ENCODE measurements at places on chromosomes 7 and 10.

DNA sequence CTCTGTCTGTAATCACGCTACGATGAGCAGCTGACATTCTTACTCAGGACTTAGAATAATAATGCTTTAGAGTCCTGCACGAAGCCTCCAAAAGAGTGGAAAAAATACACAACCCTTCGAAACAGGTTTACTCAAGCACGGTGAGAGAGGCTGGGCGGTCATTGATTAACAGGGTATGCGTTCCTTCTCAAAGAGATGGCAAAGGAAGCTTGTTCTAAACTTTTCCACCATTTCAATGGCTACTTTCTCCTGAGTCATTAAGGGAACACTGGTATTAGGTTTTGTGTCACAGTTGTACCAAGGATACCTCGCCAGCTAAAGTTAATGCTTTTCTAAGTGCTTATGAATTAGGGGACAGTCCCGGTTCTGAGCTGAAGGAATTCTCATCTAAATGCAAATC is 141.9 kb upstream of the RHEB start:
- no peak for DNase-seq

DNA sequence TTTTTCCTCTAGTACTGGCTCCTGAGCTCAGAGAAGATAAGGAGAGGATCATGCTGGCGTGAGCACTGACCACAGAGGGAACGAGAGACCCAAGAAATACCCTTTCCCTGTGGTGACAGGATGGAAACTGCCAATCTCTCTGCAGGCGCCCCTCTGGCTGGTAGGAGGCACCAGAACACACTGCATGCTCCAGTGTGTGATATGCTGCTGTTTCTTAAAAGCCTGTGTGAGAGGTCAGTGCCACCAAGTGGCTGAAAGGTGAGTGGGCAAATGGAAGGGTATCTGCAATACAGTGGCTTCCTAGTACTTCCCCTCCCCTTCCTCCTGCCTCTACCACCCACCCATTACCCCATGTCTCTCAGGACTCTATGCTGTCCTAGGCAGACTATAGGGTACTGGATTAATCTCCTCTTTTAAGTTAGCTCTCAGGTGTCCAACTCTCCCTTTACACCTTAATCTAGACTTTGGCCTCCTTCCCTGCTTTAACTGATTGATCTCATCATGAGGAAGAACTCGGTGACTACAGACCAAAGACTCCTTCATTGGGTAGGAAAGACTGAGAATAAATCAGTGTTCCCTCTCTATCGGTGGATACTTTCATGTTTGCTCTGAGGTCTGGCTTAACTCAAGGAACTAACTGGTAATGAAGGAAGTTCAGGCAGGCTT is 283.6 kb downstream of the ADRA2A start:
- DNase-seq = peak; percentile 41

GRCh38 chr7:76054123-76055120 is 6.5 kb downstream of the MDH2 start:
- no peak for DNase-seq

GRCh38 chr7:15197042-15197977 is 294.8 kb upstream of the DGKB start:
- DNase-seq = peak; percentile 52

- DNase-seq = no peak
These were observed 37.3 kb upstream of the TMEM248 start for GRCh38 chr7:66883716-66884115.

- DNase-seq = peak; percentile 2
These were observed 94.5 kb downstream of the OR13A1 start for GRCh38 chr10:45220931-45221330.

DNA sequence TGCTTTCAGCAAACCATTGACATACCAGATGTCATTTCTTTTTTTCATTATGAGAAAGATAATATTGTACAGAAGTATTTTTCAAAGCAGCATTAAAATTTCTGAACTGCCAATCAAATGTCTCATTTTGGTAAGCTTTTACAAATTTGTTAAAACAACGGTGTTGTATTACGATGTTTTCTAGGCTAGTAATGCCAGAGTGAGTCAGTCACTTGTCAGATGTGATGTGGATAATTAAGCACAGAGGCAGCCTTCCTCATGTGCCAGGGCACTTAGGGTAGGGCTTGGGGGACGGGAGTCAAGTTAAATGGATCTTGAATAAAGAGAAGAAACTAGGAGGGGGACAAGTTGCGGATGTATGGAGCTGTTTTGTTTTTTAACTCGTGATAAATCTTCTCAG is 10.1 kb downstream of the PSTK start:
- DNase-seq = no peak

DNA sequence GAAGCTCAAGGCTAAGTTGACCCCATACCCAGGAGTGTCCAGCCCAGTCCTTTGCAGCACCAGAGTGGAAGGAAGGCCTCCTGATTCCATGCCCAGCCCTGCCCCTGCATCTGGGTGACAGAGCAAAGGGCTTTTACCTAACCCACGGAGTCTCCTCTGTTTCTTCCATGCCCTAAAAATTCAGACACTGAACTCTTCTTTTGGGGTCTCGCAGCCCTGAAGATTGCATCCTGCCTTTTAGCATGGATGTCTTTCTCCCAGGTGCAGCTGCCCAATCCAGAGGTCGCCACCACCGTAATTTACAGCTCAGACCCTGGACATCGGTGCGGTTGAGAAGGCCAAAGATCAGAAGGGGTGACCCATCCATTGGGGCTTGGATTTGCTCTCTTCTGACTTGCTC is 50.8 kb downstream of the CXCL12 start:
- no peak for DNase-seq

DNA sequence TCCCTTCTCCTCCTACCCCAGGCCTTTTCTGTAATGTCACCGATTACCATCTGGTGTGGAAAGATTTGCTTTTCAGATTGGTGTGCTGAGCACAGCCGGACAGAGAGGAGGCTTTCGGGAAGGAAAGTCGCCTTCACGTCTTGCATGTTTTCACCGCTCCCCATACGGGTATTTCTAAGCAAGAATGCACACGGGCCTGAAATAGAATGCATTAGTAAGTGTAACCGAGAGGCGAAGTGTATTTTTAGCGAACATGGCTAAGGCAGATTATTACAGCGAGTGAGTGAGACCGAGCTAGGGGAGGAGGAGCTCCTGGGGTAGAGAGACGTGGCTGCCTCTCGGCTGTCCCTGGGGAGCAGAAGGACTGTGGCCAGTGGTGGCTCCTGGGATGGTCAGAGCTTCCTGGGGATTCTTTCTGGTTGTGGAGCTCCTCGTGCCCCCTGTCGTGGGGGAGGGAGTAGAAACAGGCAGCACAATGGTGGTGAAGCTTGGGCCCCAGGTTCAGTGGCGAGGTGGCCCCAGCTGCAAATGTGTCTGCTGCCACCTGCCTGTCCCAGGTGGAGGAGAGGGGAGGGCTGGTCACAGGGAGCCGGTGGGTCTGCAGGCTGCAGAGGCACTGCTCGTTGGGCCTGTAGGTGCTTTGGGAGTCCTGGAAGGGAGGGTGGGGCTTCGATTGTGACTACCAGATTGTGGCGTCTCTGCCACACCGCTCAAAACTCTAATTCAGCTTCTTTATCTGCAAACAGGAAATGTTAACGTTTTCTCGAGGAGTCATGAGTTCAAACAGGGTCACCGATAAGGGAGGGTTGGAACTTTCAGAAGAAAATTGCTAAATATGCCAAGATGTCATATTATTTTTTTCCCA is 135.8 kb downstream of the CAMK1D start:
- DNase-seq = peak; percentile 75

DNA sequence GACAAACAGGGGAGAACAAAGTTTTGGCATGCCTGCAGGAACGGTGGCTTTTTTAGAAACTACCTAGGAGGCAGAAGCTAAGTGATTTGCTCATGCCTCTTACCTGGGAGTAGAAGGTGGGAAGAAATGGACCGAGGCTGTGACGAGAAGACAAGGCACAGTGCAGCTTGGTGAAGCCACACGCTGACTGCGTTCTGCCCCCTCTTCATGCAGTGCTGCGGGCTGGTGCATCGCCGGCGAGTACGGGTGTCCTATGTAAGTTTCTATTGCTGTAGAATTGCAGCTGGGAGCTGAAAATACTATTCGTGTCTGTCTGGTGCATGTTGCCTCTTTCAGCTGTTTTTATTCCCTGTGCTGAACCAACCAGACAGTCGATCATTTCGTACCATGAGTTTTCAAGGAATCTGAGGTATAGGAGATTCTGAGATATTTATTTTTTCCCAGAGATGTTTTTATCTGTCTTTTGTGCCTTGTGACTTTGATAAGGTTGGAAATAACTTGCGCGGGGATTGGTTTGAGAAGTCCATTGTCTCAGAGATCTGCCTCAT is 120.9 kb downstream of the CACNB2 start:
- DNase-seq = no peak

- DNase-seq = no peak
These were observed 191.7 kb downstream of the SEMA3E start for GRCh38 chr7:83457022-83457892.

- DNase-seq = no peak
These were observed 246.3 kb downstream of the CDK14 start for GRCh38 chr7:90842430-90842788.

All from muscle of leg (tissue), 16 donors.